ENCODE measurements at places on chromosomes 11 and 22.

DNA sequence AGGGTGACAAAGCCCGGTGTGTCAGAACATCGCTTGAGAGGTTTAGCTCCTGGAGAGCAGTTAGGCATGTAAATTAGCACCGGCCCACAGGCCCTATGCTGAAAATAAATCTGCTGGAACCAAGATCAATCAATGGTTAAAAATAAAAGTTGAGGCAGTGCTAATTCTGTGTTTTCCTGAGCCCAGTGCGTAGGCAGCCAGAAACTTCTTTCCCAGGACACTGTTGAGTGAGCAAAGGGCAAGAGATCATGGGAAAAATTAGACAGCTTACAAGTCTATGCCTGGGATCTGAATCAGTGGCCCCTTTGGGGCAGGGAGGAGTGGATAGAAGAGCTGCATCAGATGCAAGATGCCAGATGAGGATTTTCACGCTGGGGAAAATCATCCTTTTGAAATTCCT, 539.2 kb downstream of the BUD13 start:
- DNase-seq: no peak

DNA sequence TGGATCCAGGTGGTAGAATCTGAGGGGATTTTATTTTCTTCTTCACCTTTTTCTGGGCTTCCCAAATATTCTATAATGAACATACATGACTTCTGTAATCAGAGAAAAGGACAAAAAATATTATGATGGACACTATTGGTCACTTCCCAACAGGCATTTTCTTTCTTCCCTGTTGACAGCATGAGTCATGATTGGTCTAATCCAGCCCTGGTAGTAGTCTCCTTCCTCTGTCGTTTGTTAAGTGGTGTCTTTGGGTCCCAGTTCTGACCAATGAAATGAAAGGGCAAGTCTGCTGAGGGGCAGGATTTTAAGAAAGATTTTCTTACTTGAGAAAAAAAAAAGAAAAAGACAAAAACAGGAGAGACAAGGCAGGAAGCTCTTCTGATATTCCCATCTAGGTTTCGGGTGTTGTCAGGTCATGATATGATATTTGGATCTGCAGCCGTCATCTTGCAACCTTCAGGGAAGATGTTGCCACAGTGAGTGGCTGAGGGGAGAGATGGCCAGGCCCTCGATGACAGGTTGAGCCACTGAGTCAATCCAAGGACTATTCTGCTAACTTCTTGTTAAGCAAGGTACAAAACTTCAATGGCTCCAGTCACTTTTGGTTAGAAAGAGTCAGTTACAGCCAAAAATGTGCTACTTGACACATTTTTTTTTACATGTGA, 23.3 kb upstream of the PLEKHB1 start:
- no peak for DNase-seq

DNA sequence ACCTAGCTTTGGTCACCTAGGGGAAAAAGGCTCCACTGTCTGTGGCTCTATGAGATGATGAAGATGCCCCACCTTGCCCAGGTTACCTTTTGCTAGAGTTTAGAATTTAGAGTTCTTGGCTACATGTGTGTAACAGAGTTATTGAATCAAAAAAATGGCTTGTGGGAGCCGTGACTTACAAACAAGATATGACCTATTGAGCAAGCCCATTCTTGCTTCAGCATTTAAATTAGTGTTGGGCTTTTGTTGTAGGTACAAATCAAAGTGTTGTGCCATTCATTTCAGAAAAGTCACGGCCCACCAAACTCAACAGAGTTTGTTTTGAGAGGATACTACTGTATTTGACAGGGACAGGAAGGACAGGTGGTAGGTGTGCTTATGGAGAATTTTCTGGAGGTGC, 768.8 kb downstream of the NTM start:
- no peak for DNase-seq

DNA sequence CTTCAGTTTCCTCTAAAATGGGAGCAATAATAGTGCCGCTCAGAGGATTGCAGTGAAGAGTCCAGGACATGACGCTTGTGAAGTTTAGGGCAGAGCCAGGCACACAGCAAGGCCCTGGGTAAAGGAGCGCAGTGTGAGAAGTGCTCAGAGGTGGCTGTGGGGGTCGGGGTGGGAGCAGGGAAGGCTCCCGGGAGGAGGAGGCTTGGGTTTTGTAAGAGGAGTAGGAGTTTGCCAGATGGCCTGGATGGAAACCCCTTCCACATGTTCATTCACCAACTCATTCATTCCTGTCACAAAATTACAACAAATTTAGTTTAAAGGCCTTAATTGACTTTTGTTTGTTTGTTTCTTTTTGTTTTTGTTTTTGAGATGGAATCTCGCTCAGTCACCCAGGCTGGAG, 17.0 kb downstream of the CRYBB2 start:
- no peak for DNase-seq

DNA sequence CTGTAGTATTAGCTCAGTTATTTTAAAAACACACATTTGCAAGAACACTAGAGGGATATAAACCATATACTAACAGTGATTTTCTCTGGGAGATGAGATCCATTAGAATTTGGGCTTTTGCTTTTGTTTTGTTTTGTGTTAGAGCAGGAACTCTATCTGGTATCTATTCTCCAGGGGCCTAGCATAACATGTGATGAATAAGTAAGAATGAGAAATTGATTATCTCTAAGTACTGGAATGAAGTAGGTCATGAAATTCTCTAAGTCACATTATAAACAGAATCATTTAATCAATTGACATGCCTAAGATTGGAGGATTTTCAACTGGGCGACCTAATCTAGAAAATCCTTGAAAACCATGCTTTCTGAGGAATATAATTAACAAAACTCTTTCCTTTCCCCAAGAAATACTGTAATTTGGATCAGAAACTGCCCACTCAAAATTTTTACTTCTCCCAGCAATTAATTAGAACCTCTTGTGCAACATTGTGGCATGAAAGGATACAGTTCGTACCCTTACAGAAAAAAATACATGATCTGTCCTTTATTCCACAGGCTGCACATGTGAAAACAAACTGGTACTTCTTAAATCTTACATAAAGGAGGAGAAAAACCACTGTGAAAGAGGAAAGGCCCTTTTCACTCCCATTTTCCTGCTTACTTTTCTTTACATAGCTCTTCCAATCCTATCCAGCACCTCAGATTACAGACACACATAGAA, 93.5 kb downstream of the MRTFA start:
- DNase-seq: no peak

- no peak for DNase-seq
Measured at GRCh38 chr22:37932821-37933578, 20.4 kb downstream of the C22orf23 start.

- no peak for DNase-seq
Measured at GRCh38 chr11:65777821-65778361, 2.9 kb downstream of the AP5B1 start.

DNA sequence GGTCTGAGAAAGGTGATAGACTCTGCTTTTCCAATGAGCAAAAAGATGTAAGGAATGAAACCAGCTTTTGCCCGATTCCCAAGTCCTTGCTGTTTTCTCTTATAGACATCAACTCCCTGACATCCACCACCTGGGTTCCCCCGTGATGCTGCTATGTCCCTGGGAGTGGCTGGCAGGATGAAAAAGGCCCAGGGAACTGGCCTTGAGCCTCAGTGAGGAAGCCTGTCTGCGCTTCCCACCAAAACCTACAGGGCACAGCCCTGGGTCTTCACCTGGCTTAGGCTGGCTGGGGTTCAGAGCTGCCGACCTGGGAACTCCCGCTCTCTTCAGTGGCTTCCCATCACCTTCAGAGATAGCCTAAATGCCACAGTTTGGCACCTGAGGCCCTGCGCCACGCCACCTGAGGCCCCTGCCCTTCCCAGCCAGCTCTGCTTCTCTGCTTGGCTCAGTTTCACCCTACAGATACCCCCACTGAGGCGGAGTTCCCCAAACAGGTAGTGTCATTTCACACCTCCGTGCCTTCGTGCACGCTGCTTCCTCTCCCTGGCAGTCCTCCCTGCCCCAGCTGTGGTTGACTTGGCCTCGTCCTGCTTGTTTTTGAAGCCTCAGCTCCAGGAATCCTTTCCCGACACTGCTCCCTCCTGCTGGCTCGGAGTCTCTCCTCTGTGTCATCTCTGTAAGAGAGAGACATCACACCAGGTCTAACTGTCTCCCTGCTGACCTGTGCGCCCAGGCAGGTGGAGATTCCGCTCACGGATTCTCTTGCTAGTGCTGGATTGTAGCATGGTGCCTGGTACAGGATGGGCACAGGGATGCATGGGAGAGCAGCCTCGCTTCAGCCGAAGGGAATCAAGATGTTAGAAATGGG, 10.7 kb downstream of the SLC37A2 start:
- no peak for DNase-seq

GRCh38 chr11:76190376-76190775, 15.9 kb downstream of the WNT11 start:
- no peak for DNase-seq

DNA sequence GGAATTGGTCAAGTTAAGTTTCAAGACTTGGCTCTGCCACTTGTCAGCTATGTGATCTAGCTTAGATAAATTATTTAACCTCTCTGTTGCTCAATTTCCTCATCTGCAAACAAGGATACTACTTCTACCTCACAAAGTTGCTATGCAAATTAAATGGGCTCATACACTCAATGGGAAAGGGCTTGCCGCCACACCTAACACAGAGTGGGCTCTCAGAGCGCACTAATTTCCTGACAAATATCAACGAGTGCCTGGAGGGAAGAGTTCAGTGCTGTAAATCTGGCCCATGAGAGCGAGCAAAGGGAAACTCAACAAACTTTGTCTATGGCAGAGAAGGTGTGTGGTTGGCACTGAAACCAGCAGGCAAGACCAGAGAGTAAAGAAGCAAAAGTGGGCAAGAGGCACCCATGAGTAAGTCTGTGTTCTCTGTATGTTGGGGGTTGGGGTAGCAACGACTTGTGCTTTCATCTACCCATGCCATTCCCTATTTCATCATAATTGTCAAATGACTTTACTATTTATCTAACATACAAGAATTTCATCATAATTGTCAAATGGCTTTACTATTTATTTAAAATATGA, 60.7 kb upstream of the PHF21A start:
- DNase-seq: no peak

GRCh38 chr11:112050721-112051120, 23.1 kb downstream of the PIH1D2 start:
- DNase-seq: no peak

DNA sequence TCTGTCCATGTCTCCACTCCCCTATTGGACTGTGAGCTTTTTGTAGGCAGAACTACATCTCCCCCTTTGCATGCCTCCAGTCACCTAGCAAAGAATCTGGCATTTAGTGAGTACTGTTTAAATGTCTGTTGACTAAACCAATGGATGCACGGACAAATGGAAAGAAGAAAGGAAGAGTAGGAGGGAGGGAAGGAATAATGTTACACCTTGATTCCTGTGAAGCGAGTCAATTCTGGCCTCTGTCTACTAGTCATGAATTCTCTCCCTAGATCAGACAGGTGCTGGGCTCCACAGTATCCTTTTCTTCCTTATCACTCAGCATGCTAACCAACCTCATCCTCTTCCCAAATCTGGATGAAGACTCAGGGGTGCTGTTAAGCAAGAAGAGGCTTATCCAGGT, 33.6 kb downstream of the GALNT18 start:
- DNase-seq: no peak

DNA sequence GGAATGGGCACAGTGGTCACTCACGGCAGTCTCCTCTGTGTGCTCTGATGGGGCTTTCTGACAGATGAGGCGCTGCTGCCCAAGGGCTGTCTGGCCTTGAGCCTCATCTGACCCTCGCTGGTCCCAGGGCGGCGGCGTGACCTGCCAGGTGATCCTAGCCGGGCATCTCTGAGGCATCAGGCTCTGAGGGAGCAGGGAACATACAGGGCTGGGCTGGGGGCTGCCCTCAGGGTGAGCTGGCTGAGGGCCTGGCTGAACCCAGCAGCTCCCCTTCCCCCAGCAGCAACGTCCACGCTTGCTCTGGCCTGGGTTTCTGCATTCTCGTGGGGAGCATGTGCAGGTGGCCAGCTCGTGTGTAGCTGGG, 47.6 kb downstream of the MOB2 start:
- no peak for DNase-seq

- DNase-seq: no peak
Measured at GRCh38 chr11:95680169-95680929, 109.2 kb downstream of the FAM76B start.

- DNase-seq: no peak
Measured at GRCh38 chr11:65525546-65526480, 930 bp downstream of the SCYL1 start.

Data from HS-27A (cell line).